GM19239 (cell line): ENCODE measurements at places on chromosomes 7 and 10.

DNA sequence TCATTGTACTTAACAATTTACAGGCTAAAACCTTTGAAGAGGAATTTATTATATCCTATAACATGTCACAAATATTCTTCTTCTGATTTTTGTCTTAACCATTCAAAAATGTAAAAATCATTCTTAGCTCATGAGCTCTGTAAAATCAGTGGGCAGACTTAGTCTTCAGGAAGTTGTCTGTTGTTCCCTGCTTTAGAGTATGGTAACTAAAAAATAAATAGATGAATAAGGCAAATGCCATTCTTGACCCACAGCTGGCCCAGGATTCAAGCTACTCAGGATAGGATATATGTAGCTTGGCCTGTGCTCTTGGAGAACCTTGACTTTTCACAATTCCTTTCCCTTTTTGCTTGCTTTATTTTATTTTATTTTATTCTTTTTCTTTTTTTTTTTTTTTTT lies 51.5 kb downstream of the LRRC4 start:
- DNase-seq, result no peak

DNA sequence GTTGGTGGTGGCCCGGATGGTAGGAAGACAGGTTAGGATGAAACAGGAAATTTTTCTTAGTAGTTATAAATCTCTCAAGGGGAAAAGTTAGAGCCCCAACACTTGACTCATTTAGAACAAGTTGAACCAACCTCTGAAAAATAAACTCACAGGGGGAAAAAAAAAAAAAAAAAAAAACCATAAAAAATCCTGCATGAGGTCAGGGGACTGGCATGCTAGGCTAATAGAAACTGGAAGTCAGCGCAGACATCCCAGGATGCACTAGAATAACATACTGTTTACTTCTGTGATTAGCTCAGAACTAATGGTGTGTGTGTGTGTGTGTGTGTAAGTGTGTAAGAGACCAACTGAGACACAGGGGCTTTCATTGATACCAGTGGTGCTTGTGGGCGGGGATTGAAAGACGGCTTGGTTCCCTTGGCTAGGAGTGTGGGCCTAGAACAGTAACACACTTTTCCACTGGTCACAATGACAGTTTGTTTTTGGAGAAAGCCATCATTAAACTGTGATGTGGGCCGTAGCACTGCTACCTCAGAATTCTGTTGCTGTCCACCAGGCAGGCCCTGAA lies 491.6 kb upstream of the GALNT17 start:
- no peak for DNase-seq

GRCh38 chr7:128266883-128267594 lies 26.0 kb downstream of the LEP start:
- no peak for DNase-seq

GRCh38 chr7:134058980-134059379 lies 68.2 kb upstream of the LRGUK start:
- DNase-seq, result no peak

DNA sequence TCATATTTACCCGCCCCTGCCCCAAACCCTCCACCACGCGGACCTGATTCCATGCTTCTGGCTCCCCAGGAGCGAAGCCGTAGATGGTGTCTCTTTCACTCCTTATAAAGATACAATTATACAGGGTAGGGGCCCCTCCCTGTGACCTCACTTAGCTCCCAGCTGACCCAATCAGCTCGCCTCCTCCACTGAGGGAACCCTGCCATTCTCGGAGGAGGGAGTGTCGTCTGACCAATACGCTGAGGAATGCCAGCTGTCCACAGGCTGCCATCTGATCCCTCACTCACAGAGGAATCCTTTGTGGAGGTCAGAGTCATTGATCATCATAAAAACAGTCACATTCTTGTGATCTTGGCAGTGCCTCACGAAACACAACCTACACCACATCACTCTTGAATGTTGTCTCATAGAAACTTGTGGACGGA lies 67.5 kb upstream of the INSIG1 start:
- DNase-seq, result no peak

DNA sequence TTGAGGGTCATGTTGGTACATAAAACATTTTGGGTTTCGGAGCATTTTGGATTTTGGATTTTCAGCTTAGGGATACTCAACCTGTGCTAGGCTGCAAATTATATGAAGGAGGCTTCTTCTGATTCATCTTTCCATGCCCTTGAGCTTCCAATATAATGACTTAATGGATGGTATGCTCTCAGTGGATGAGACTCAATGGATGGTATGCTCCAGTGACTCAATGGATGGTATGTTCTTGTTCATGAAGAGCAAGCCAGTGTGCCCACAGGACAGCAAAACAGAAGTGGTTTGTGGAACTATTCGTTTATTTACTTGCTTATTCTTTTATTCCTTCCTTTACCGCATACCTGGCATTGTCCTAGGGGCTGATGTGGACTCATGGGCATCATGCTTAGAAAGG lies 969.6 kb downstream of the LRMDA start:
- no peak for DNase-seq

- no peak for DNase-seq
Observed at GRCh38 chr7:103833401-103833800, 156.1 kb downstream of the RELN start.

- DNase-seq, result no peak
Observed at GRCh38 chr10:54797636-54798321, 3.3 kb downstream of the PCDH15 start.

DNA sequence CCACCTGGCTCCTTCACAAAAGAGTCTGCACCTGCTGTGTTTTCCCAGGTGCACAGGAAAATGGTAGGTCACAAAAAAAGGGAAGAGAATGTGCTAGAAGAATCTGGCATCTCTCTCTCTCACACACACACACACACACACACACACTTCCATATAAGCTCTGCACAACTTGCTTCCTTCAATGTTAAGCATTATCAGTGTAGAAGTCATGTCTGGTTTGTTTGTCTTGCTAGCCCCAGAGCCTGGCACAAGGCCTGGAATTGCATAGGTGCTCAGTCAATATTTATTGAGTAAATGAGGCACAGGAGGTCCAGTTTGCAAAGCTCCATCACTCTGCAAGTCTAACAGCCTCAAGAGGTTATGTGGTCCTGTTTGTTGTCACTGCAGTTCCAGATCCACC lies 867.3 kb upstream of the AUTS2 start:
- DNase-seq, result no peak

- DNase-seq, result no peak
Observed at GRCh38 chr10:86951184-86951761, 6.1 kb downstream of the MMRN2 start.
